Stimulated activated CD4-positive, alpha-beta T cell treated with anti-CD3 and anti-CD28 coated beads, Interleukin-1b, Interleukin-23, amount 100 ng/mL, for 24 hours (primary cell): ENCODE measurements at places on chromosomes 6 and 20.

DNA sequence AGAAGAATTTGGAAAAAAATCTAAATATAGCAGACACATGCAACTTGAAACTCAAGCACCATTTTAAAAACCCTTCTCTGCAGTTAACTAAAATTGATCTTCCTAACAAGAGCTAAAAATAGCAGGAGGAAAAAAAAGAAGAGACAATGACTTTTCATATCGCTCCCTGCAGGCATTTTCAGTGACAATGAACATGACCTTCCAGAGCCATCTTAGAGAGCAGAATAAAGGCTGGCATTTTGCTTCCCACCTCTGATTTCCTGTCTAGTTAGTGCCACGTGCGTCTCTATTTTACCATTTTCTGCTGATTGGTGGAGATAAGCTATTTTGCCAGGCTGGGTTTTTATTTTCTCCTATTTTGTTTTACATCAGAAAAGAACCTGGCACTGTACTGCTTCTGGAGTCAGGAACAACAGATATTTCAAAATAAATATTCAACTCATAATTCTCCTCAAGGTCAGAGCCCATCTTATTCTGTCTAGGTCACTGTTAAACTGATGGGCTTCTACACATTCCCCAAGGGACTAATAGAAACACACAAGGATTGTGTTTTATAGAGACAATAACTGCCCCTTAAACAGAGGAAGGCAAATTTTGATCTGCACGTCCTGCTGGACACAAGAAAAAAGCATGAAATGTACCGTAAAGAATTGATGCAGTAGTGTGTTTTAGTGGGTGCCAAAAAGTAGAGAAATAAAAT is 70.2 kb upstream of the ENPP5 start:
- no peak for DNase-seq

DNA sequence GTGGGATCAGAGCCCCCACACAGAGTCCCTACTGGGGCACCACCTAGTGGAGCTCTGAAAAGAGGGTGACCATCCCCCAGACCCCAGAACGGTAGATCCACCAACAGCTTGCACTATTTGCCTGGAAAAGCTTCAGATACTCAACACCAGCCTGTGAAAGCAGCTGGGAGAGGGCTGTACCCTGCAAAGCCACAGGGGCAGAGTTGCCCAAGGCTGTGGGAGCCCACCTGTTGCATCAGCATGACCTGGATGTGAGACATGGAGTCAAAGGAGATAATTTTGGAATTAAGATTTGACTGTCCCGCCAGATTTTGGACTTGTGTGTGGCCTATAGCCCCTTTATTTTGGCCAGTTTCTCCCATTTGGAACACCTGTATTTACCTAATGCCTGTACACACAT is 260.4 kb downstream of the TBX18 start:
- DNase-seq = no peak

DNA sequence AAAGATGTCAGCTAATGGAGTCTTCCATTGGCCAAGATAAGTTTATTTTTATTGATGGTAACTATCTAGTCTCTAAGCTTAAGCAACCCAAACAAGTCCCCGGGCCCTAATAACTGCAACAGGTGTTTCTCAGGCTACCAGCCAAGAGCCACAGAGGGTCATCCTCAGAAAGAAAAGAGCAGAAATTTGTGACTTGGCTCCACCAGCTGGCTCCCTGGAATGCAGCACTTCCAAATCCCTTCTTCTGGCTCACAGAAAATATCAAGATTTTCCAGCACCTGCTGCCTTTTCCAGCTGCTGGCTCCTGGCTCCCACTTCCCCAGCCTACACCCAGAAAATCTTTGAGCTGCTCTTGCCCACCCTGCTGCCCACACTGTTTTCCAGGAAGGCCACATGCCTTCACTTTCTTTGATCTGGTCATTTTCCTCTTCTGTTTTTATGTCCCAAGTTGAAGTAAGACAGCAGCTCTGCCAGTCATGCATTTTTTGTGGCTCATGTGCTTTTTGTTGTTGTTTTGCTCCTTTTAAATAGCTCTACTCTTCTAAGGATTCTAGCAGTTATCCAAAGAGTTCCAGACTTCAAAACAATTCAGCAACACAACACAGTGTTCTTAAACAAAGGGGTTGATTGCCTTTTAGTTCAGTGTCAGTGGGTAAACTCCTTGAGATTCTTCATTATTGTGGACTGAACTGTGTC is 151.0 kb upstream of the SMLR1 start:
- DNase-seq = no peak

DNA sequence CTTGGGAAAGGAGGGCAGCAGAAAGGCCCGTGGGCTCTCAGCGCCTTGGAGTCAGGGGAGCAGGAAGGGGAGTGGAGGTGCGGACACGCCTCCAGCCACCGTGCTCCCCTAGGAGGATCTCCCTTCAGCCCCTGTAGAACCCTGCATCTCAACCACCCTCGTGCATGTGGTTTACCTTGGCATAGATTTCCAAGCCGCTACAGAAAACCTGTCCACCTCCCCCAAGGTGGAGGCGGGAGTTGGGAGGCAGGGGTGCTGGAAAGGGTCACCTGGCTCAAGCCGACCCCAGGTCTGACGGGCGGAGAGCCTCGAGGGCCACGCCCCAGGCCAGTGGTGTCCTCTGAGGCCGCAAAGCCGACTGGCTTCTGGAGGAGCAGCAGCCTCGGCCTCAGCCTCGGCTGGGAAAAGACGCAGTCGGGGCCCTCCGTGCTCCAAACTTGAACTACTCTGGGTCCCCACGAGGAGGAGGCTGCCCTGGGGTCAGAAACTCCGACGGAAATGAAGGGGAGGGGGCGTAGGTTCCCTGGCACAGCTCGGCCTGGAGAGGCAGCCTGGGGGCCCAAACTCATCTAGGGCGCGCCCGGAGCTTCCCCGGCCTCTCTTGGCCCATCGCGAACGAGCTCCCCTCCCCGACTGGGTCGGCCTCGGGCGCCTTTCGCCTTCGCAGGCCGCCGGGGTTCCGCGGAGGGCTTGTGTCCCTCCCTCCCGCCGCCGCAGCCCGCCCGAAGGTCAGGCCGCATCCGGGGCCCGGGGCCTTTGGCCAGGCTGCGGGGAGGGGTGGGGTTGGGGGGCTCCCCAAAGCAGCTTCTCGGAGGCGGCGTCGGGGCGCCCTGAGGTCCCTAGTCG is 6.3 kb upstream of the FOXF2 start:
- no peak for DNase-seq

DNA sequence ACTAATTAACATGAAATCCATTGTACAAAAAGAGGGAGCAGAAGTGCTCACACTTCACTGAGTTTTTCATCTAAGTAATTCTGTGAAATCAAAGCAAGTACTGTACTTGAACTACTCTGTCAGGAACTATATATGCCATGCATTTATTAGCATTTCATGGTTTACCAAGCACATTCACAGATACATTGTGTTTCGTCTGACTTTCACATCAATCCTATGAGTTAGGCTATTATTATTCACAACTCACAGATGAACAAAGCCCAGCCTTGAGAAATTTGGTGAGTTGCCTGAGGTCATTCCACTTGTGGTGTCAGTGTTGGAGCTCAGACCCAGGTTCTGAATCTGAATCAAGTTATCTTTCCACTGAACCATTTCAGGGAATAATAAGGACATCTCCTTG is 33.7 kb upstream of the TENT5A start:
- DNase-seq = no peak

DNA sequence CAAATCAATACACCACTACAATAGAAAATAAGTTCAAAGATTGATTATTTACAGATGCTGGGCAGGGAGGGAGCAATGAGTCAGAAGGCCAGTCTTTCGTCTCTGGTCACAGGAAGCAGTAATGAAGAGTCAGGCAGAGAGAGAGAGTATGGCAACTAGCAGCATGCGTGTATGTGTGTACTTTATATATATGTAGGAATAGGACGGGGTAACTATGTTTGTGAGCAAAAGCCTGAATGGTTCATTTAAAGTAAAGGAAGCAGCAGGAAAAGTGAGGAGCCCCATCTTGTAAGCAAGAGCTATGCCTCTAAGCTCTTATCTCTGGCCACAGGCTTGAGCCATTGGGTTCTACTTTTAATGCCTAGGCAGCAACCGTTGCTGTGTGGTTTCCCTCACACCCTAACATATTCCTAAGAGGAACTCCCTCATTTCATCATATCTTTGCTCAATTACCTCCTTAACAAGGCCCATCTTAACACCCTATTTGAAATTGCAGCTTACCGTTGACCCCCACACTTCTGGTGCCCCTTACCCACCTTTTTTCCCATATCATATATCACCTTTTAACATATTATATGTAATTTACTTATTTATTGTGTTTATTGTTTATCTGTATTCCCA is 66.6 kb downstream of the AFG1L start:
- DNase-seq = no peak

GRCh38 chr6:107646176-107646575 is 156.3 kb downstream of the SOBP start:
- no peak for DNase-seq

GRCh38 chr6:121485359-121485811 is 49.9 kb downstream of the GJA1 start:
- DNase-seq = no peak

GRCh38 chr6:166323395-166323794 is 15.2 kb upstream of the PRR18 start:
- no peak for DNase-seq

GRCh38 chr20:37977338-37977737 is 55.9 kb downstream of the TTI1 start:
- DNase-seq = no peak

GRCh38 chr20:3377644-3378043 is 29.8 kb downstream of the DNAAF9 start:
- no peak for DNase-seq

DNA sequence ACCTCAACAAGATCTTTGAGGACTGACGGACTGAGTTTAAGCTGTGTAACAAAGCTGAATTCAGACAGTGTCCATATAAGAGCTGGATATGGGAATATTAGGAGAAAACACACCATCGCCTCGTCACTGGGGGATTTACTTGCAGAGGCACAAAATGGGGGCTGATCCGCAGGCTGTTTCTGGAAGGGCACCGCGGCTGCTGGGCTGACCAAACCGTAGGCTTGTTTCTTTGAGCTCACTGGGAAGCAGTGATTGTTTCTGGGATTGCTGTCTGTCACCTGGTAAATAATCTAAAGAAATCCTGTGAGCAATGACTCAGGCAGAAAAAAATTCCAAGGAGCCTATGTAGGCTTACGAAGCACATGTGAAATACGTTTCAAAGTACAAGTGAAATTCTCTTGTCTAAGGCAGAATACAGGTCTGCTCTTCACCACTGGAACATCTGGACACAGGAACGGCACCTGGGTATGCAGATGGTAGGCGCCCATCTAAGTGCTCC is 63.9 kb upstream of the MPC1 start:
- no peak for DNase-seq

DNA sequence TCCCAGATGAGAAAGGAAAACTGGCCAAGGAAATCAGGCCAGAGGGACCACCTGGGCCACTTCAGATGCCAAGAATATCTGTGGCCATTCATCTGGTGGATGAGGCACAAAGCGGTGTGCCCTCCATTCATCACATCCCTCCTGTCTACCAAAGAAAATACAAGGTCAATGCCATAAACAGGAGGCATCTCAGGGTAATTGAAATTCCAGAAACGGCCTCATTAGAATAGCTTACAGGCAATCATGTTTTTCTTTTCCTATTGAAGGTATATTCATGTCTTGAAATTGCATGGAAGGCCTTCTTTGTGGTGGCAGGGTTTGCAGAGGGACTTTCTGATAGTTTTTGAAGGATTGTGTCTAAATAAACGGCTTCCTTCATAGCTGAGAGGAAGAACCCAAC is 578.3 kb downstream of the HAO1 start:
- no peak for DNase-seq

GRCh38 chr20:58784321-58785074 is 66.2 kb downstream of the GNAS-AS1 start:
- no peak for DNase-seq

GRCh38 chr6:72425003-72425681 is 196.7 kb upstream of the KCNQ5 start:
- no peak for DNase-seq

DNA sequence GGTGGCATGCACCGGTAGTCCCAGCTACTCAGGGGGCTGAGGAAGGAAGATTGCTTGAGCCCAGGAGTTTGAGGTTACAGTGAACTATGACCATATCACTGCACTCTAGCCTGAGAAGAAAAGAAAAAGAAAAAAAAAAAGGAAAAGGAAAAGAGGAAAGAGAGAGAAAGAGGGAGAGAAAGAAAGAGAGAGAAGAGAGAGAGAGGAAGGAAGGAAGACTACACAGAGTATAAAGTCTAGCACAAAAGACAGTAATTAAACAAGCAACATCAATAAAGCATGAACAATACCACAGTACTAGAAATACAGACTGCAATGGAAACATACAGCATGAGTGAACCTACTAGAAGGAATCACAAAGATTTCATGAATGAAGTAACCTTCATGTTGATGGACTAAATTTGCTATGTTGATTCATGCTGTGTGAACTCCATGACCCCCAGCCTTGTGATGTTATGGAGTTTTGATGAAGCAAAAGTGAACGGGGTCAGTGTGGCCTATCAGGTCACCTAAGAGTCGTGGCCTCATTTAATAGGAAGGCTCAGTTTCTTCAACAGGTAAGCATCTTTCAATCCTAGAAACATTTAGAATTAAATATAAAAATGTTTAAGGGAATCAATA is 57.6 kb downstream of the NUDT3 start:
- DNase-seq = no peak

- DNase-seq = no peak
These were observed 131.3 kb downstream of the CEBPB start for GRCh38 chr20:50321797-50322480.

DNA sequence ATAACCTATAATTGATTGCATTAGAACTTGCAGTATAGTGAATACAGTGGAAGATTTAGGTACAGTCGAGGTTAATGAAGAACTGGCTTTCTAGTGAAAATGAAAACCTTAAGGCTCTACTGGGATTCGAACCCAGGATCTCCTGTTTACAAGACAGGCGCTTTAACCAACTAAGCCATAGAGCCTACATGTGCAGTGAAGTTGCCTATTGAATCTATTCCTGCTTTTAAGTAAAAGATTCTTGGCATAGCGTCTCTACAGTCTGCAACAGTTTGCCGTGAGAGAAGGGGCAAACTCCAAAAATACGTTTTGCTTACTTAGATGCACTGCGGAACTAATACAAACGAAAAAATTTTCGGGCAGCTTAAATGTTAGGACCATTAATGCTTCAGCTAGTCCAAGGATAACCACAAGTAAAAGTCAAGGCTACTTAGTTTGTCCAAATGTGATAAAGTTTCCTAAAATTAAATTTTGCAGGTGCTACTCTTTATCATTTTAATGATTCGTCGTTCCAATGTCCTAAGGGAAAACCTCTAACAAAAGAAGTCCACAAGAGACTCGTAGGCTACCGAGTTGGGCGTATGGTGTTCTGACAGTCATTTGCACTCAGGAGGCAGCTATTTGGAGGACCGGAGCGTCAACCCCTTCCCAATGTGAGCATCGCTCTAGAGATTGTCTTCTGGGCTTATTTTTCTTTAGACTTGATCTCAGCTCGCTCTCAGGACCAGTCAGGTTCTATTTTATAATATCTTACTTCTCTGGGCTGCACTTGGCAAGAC is 31.3 kb upstream of the ZSCAN23 start:
- no peak for DNase-seq

DNA sequence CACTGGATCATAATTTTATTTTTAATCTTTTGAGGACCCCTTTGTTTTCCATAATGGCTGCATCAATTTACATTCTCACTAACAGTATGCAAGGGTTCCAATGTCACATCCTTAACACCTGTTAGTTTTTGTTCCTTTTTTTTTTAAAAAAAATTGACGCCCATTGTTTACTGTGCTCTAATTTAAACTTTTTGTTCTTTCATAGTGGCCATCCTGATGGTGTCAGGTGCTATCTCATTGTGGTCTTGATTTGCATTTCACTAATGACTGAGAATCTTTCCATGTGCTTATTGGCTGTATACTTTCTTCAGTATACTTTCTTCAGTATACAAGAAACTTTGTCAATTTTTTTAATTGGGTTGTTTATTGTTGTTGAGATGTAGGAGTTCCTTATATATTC is 347.0 kb downstream of the RNGTT start:
- no peak for DNase-seq
